ENCODE measurements at places on chromosomes 6 and 20.

DNA sequence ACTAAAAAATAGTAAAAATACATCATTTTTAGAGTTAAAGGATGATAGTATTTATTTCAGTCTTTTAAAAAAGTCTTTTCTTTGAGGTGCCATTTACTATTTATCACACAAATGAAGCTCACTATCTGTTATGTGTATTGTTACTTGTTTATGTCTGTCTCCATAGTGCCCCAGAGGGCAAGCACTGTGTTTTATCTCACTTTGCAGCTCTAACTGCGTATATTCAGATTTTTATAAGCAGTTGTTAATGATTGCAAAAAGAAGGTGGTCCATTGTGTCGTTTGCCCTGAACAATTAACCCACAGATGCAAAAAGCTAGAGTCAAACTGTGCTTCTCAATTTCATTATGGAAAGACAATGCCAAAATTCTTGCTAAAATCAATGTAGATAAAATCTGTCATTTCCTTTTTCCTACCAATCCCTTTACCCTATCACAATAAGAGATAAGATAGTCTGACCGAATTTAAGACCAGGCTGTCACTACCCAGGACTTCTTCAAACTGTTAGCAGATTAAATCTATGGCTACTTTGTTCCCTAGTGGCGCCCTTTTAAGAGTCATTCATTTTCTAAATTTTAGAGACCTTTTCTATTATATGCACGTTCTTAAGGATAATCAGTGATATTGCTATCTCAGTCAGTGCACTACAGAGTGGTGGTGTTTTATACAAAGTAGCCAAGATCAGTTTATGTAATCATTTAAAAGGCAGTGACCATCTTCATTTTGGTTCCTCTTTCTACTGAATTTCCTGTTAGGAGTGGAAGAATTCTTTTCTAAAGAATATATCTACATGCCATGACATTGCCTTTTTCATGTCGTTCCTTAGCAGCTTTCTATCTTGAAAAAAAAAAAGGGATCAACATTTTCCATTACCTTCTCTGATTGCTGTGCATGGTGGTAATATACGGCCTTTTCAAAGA, 133.1 kb upstream of the PRDM1 start:
- no peak for DNase-seq

DNA sequence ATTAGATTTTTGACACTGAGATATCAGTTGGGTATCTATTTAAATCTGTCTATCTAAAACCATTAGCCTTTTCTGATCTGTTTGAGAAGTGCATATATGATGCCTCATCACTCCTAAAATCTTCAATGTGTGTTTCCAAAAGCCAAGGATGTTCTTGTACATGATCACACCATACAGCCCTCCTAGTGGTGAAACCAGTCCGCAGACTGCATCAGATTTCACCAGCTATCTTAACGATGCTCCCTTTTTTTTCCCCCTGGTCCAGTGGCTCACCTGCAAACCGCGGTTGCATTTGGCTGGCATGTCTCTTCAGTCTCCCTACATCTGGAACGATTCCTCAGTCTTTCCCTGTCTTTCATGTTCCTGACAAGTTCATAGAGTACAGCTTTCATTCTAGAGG, 4.0 kb downstream of the KIZ start:
- DNase-seq: no peak

- no peak for DNase-seq
These were observed 2.2 kb downstream of the LOC128125822 start for GRCh38 chr6:63574554-63574900.

DNA sequence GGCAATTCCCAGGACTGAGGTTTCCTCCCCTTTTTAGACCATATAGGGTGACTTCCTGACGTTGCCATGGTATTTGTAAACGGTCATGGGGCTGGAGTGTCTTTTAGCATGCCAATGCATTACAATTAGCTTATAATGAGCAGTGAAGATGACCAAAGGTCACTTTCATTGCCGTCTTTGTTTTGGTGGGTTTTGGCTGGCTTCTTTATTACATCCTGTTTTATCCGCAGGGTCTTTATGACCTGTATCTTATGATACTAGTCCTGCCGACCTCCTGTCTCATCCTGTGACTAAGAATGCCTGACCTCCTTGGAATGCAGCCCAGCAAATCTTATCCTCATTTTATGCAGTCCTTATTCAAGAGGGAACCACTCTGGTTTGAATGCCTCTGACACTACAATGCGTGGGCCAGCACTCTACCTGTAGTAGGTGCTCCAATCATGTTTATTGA, 190.1 kb downstream of the KCNQ5 start:
- DNase-seq: no peak

- no peak for DNase-seq
These were observed 158.0 kb downstream of the UTRN start for GRCh38 chr6:144443157-144443556.
